GM13976 (cell line): ENCODE measurements at places on chromosomes 13 and 19.

DNA sequence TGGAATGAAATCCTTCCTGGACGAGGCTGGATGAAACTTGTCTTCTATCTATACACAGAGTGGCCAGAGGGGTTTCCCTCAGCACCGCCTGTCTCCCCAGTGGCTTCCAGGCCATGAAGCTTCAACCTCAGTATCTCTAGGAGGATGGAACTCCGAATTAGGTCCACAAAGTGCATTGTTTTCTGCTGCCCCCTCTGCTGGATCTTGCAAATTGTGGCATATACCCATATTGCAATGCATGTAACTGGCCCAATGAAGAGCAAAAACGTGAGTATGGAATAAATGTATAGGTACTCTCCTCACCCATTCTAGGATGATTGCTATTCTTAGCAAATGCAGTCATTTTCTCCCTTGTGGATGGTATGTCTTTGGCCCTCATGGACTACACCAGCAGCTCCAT lies 14.7 kb upstream of the LILRB4 start:
- DNase-seq, result no peak

DNA sequence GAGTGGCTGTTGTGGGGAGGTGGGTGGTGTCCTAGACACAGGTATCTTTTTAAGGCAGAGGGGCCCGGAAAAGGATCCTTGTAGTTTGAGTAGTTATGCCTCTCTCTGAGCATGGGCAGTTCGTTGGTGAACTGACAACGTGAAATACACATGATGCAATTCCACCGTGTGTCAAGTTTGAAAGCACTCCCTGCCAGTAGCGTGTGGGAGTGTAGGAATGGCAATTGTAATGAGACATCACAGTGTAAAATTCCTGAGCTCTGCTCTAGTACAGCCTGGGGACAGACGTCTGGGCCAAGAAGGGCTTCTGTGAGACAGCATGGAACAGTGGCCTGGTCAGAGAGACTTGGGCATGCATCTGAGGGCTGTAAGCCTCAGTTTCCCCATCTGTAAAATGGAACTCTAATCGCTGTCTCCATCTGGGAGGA lies 10.4 kb upstream of the ASF1B start:
- no peak for DNase-seq

GRCh38 chr19:14315433-14315832 lies 65.8 kb upstream of the ADGRE5 start:
- DNase-seq, result peak; percentile 21

DNA sequence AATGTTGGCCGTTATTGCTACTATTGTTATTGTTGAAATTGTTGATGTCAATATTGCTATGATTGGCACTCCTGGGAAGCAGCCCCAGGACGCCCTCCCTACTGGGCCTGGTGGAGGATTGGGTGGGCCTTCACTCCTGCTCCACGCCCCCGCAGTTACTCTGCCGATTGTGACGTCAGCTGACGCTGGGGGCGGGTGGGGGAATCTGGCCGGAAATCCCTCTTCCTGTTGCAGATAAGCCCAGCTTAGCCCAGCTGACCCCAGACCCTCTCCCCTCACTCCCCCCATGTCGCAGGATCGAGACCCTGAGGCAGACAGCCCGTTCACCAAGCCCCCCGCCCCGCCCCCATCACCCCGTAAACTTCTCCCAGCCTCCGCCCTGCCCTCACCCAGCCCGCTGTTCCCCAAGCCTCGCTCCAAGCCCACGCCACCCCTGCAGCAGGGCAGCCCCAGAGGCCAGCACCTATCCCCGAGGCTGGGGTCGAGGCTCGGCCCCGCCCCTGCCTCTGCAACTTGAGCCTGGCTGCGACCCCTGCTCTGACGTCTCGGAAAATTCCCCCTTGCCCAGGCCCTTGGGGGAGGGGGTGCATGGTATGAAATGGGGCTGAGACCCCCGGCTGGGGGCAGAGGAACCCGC lies at the start of gene ETV2:
Gene ETV2, plus strand, starts transcription at position 231 of the 637 bp plus-strand sequence. CDS start 716 bp downstream, outside the sequence.
- DNase-seq, result peak; percentile 73

DNA sequence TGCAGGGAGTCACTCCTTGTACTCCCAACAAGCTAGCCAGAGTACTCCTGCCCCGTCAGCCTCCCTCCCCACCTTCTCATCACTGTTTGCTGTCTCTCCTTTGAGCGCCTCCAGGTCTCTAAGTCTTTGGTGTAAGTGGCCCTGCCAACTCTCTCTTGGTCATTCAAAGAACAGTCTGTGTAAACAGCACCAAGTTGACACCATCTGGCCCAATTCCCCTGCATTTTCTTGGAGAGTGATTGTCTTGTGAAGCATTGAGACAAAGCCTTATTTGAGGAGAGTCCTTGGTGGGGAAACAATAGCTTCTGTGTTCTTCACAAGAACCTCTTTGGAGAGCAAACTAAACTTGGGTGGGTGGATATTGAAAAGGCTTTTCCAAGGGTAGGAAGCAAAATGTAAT lies 114.6 kb upstream of the RNF113B start:
- no peak for DNase-seq

DNA sequence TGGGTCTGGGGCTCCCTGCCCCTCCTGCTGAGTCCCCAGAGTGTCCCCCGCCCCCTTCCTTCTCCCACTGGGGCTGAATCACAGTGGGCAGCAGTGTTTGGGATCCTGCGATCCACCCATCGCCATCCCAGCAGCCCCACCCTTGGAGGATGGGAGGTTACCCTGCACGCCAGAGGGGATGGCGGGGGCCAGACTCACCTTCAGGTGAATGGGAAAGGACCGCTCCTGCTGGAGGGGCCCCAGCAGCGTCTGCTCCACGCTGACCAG lies 569 bp downstream of the DLEU7 start:
- DNase-seq, result no peak

GRCh38 chr13:79604752-79605151 lies 123.8 kb downstream of the NDFIP2 start:
- no peak for DNase-seq

DNA sequence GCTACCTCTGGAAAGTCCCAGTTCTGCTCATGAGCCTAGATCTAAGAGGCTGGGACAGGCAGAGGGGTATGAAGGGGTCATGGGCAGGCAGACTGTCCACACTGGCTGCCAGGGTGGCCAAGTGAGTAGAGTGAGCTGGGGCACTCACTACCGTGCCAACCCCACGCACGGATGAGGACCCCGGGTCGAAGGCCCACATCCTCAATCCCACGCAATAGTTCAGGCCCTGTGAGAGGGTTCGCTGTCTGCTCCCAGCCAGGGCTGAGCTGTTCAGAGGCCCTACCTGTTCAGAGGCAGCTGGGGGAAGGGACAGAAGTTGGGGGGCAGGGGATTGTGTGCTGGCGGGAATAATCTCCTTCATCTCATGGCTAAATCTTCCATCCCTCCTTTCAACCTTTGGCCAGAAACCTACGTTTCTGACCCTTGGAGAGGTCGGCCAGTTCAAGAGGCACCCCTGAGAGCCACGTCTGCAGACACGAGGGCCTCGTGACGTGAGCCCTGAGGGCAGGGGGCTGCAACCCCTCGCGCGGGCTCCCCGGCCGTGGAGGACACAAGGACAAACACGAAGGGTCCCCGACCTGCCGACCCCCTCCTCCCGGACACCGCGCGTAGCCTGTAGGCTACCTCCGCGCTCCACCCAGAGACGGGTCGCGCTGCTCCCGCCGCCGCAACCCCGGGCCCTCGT lies 1.0 kb upstream of the RPS5 start:
- DNase-seq, result no peak

- DNase-seq, result no peak
Observed at GRCh38 chr13:20499986-20500385, 25.7 kb downstream of the CRYL1 start.

DNA sequence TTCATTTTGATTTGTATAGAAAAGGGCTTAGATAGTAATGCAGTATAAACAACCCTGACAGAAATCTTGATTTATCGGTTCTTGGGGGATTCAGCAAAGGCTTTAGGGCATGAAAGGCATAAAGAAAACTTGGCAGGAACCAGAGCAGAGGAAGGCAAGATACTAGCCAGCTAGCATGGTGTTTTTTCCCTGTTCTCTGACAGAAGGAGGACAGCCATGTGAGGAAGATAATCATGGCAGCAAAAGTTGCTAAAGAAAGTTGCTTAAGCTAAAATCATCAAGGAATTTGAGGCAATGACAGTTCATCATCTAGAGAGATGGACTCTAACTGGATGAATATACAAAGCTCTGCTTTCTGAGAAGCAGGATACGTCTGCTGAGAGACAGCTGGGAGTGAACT lies 294.1 kb downstream of the KCNRG start:
- DNase-seq, result no peak

DNA sequence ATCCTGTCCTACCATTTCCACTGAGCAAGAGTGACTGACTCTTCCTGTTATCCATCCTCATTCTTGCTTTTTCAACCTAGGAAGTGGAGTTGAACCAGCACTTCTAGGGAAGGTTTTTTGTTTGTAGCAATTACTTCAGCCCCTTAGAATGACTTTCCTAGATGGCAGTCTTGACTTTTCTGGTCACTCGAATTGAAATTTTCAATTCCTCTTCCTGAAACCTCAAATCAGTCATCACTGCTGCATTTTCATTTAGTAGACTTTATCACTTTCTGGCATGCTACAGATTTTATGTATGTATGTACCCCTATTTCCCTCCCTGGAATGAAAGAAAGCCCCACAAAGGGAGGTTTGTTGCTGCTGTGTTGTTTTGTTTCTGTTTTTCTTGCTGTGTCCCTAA lies 915.9 kb downstream of the PCDH17 start:
- no peak for DNase-seq

GRCh38 chr19:6970443-6970842 lies 50.8 kb downstream of the MBD3L2B start:
- no peak for DNase-seq

GRCh38 chr13:111202156-111202621 lies 87.1 kb downstream of the ARHGEF7 start:
- DNase-seq, result no peak

GRCh38 chr19:4742723-4743646 lies 19.3 kb upstream of the DPP9 start:
- DNase-seq, result no peak

GRCh38 chr13:95304453-95304852 lies 3.2 kb upstream of the ABCC4 start:
- DNase-seq, result no peak

DNA sequence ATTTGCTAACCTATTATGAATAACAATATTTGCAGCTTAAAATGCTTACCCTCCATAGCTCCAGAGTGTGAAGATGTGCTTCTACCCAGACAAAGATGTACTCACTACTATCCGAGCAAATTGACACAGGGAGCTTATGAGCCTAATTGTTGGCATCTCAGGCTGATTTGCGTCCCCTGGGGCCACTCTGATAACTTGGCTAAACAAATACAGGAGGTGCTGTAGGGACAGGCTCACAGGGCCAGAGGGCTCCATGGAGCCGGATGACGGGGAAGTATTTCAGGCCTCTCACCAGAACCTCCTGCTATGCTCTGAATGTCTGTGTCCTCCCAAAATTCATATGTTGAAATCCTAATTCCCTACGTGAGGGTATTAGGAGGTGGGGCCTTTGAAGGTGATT lies 26.7 kb upstream of the C19orf12 start:
- no peak for DNase-seq

DNA sequence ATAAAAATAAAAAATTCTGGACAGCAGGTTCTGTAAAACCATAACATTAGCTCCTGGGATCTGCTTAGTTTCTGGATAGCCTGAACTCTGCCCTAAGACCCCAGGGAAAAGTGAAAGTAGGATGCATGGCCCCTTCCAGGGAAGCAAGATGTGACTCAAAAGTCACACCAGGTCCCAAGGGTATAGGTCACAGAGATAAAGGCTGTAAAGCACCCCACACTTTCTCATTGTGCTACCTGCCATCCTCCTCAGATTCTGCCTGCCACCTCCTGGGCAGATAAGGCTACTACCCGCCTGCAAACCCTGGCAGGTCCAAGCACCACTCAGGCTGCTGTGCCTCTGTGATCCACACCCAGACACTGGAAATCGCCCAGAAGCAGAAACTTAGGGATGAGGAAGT lies 20.6 kb downstream of the FFAR2 start:
- peak; percentile 82 for DNase-seq

- DNase-seq, result no peak
Observed at GRCh38 chr13:39597838-39598237, 5.2 kb downstream of the LHFPL6 start.

GRCh38 chr19:48405850-48406249 lies 12.4 kb downstream of the GRIN2D start:
- peak; percentile 55 for DNase-seq

GRCh38 chr19:42352301-42353259 lies 27.1 kb downstream of the MEGF8 start:
- peak; percentile 73 for DNase-seq

GRCh38 chr13:112441779-112442310 lies 65.7 kb downstream of the SPACA7 start:
- DNase-seq, result no peak

DNA sequence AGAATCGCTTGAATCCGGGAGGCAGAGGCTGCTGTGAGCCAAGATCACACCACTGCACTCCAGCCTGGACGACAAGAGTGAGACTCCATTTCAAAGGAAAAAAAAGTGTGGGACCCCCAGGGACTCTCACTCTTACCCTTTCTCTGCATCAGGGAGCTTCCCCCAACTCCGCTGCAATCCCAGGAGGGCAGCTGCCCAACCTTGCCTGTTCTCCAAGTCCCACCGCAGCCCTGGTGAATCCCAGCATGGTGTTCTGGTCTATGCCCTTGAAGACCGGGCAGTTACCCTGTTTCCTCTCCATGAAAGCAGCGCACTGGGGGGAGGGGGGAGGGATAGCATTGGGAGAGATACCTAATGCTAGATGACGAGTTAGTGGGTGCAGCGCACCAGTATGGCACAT lies 35.7 kb upstream of the DPRX start:
- no peak for DNase-seq

- no peak for DNase-seq
Observed at GRCh38 chr13:33992881-33993336, 175.0 kb downstream of the RFC3 start.

DNA sequence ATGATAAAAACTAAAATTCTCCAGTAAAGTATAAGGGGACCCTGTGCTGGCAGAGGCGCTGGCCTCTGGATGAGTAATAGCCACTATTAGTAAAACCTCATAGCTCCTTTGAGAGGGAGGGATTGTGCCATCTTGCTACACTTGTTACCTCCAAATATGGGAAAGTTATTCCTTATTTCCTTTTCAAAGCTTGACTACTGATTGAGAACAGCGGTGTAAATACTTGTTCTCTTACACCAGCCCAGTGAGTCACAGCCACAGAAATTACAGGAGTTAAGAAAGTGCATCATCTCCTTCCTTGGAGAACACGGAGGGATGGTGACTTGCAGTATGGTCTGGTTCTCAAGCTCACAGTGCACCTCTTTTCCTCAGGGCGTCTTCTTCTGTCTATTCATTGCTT lies 379.0 kb downstream of the EFNB2 start:
- no peak for DNase-seq

DNA sequence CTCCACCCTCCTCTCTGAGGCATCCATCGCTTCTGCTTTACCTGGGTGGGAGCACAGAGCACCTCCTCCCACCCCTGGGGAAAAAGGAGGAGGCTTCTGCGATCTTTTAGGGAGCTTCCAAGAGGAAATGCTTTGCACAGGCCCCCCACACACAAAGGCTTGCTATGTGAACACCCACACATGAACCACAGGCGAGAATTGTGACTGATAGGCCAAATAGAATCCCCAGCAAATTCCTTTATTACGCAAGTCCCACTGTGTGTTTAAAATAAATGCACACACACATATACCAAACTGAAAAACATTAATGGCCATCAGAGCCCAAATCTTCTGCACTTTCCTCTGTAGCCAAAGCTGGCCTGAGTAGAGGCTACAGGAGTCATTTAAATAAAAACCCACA lies 50.6 kb downstream of the HSPH1 start:
- DNase-seq, result no peak

GRCh38 chr13:78603240-78603957 lies at the start of gene POU4F1:
TSS of gene POU4F1 (minus strand) at chr13:78603552. CDS start at chr13:78603326, 226 bp downstream.
- peak; percentile 89 for DNase-seq

- no peak for DNase-seq
Observed at GRCh38 chr13:40171566-40171965, 494.9 kb downstream of the FOXO1 start.

- no peak for DNase-seq
Observed at GRCh38 chr13:98184792-98185191, 7.7 kb upstream of the RNF113B start.
